ENCODE measurements at places on chromosomes 11 and 22. TPM values are rescaled to one million over a fixed set of nuclear protein-coding genes. Genes with fewer than 3 reads are reported as not detected.

NCF4 gene
- not detected for total RNA-seq

ELFN2 gene
- 0.89 TPM for total RNA-seq

GRCh38 chr11:117883063-117883462 is 6.6 kb upstream of the FXYD6 start:
- DNase-seq, result no peak
- H3K36me3 ChIP-seq, result no peaks in the 10 kb centered on the region
- H3K4me3 ChIP-seq, result no peak overlapping the region
- H3K27ac ChIP-seq, result no peak overlapping the region

DNA sequence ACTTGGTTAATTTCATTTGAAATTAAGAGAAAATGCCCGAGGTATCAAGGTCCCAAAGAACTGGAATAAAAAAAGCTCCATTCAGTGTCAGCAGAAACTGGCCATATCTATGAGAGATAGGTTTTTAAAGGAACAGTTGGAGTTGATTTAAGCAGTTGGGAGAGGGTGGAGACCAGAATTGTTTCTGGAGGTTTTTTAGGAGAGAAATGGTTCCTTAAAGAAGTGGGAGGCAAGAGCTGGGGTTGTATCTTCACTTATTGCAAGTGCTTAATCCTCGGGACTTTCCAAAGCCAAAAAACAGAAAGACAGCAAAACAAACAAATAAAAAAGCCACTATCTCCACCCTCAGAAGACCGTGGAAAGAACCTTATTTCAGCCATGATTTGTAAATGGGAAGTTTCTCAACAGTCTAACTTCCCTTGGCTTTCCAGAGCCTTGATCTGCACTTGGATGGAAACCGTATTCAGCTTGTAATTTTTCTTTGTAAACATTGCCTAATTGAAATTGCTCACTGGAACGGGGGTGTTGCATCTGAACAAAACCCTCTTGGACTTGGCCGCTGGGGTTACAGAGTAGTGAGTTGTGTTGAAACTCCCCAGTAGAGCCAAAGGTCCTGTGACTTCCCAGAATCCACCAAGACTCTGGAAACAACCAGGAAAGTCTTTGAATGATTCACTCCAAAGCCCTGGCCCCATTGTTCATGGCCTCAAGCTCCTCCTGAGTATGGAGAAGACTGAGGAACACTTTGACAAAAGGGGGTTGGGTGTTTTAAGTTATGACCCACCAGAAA is 115.6 kb downstream of the SLC1A2 start:
- peak; percentile 95 for DNase-seq
- peak overlapping the region; percentile 19 for H3K4me3 ChIP-seq
- H3K27ac ChIP-seq, result peak overlapping the region; percentile 97
- H3K4me1 ChIP-seq, result peaks cover 30% of the 10 kb centered on the region
- no peaks in the 10 kb centered on the region for H3K36me3 ChIP-seq
- no peaks in the 10 kb centered on the region for H3K27me3 ChIP-seq

DNA sequence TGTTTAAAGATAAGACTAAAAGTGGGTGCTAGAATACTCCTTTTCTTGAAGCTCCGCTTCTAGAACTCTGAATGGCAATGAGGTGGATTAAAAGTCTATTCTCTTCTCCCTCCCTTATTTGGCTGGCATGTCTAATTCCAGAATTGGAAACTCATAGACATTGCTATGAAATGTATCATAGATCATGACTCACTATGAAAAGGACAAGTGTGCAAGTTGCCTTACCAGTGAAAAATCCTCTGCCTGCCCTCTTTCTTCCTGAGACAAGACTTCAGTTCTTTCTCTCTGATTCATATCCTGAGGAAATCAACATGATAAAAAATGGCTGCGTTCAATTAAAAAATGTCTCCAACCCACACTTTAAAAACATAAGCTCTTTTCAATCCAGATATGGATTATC is 73.2 kb upstream of the BLID start:
- no peaks in the 10 kb centered on the region for H3K27me3 ChIP-seq
- peaks cover 83% of the 10 kb centered on the region for H3K4me1 ChIP-seq
- H3K27ac ChIP-seq, result peak overlapping the region; percentile 84
- H3K4me3 ChIP-seq, result no peak overlapping the region

DNA sequence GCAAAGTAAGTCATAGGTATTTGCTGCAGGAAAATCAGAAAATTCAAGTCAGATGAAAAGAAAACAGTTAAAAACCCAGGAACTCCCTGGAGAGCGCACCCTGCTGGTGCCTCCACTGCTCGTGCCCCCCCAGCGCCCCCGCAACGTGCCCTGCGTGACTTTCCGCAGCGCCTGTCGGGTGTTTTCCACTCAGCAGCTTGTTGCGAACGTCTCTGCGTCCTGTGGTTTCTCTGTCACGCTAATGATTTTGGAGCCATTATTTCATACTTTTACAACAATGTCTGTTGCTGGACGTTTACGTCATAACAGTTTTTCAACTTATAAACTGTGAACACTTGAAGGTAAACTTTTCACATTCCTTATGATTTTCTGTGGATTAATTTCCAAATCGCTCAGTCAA is 5.0 kb downstream of the CRELD2 start:
- H3K36me3 ChIP-seq, result no peaks in the 10 kb centered on the region
- no peaks in the 10 kb centered on the region for H3K4me1 ChIP-seq
- no peak overlapping the region for H3K4me3 ChIP-seq
- DNase-seq, result no peak
- no peak overlapping the region for H3K27ac ChIP-seq
- H3K27me3 ChIP-seq, result no peaks in the 10 kb centered on the region

GRCh38 chr22:34866495-34867131 is 199.3 kb upstream of the ISX start:
- H3K4me3 ChIP-seq, result no peak overlapping the region
- H3K4me1 ChIP-seq, result no peaks in the 10 kb centered on the region
- H3K27me3 ChIP-seq, result no peaks in the 10 kb centered on the region
- H3K36me3 ChIP-seq, result no peaks in the 10 kb centered on the region

GRCh38 chr22:47278655-47279054 is 516.2 kb downstream of the TBC1D22A start:
- H3K27ac ChIP-seq, result no peak overlapping the region
- no peaks in the 10 kb centered on the region for H3K36me3 ChIP-seq
- peaks cover 15% of the 10 kb centered on the region for H3K27me3 ChIP-seq
- no peak overlapping the region for H3K4me3 ChIP-seq

Measured in GM23248 (cell line).